Progenitor cell of endocrine pancreas (in vitro differentiated cells): ENCODE measurements at places on chromosomes 11 and 22.

DNA sequence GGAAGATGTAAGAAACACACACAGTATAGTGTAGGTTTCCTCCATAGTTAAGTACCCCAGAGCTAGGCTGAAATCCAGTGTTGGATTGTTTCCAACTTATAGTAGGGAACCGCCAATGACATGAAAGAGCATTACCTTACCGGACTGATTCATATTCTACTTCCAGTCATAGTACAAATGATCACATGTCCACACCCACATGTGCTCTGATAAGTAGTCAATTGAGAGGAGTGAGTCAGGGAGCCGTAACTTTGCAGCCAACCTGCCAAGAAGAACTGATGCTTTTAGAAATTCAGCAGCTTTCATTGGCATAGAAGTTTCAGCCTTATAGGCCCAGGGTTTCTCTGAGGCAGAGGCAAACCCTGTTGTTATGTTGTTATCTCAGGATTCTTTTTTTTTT lies 240.6 kb downstream of the ETS1 start:
- no peak for DNase-seq

GRCh38 chr11:28951191-28951590 lies 843.0 kb downstream of the METTL15 start:
- DNase-seq = no peak

DNA sequence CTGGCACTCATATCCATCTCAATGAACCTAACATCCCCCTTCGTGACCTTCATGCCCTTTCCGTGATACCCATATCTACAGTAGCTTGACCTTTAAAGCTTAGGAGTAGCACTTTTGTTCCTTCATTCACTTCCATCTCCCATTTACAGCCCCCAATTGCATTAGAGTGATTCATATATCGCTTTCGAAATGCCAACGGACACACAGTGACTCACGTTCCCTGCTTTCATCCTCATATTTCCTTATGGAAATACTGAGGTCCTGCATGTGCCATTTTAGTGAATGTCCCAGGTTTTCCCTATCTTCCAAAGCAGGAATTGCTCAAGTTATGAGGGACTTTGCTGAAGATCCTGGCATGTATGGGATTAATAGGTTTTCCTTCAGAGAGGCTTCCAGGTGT lies 44.3 kb upstream of the CEP126 start:
- no peak for DNase-seq

- no peak for DNase-seq
These were observed 33.5 kb upstream of the GAL start for GRCh38 chr11:68650801-68651200.

DNA sequence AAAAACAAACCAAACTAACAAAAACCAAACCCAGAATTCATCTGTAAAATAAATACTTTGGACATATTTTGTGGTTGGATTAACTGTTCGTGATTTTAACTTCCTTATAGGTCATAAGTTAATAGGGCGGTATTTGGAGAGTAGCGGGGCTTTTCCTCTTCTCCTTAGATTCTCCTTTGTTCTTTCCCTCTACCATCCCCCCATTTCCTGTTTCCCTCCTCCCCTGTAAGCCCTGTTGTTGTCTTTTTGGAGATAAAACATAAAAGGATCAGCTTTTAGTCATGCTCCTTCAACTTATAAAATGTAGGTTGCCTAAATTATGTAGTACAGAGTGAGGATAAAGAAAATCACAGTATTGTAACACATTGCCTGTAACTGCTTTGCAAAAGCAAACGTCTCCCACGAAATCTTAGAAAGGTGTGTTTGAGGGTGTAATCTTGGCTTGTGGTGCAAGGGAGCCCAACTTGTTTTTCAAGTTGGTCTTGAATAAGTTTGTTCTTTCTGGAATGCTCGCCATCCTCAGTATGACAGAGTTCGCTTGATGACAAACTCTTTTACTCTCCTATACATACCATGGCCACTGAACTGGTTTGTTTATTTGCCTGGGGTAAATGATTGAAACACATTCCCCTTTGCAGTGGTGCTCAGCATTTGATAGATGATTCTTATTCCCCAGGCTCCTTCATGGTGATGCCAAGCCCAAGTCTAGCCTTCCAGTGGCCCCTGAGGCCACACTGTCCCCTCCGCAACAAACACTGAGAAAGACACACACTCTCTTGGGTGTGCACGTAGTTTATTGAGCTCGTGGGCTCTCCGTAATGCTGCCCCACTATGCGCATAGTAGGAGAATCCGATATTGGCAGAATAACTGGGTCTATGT lies 49.4 kb downstream of the TEAD1 start:
- DNase-seq = no peak

DNA sequence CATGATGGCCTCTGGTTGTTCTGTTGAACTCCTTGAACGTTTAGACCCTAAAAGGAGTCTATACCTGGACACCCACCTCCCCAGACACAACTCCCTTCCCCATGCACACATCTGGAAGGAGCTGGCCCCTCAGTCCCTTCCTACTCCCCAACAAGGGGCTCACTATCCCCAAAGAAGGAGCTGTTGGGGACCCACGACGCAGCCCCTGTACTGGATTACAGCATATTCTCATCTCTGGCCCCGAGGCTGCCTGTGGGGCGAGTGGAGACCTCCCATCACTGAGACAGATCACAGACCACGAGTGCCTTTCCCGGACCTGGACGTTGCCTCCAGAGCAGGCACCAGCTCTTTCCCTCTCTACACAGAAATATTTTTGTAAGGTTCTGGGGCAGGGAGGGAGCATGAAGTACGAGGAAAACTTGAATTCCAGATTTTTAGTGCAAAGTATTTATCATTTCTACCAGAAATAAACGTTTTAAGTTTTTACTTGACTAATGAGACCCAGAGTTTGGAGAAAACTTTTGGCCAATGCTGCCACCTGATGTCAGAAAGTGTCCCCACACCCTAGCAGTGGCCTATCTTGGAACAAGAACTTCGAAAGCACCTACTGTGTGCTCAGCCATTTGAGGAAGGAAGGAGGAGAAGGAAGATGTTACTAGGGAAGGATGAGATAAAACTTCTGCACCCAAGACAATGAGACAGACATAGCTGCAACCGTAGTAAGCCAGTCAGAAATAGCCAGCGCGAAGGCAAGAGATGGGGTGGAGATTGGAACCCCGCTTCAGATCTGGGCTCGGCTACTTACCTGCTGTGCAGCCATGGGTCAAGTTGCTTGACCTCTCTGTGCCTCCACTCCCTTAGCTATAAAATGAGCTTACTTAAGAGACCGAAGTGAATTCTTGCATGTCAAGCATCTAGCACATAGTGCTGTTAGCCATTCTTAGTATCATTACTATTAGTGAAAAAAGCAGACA lies 10.2 kb upstream of the POU2F3 start:
- no peak for DNase-seq

- DNase-seq = no peak
These were observed 23.6 kb downstream of the DUSP8 start for GRCh38 chr11:1548221-1549070.

DNA sequence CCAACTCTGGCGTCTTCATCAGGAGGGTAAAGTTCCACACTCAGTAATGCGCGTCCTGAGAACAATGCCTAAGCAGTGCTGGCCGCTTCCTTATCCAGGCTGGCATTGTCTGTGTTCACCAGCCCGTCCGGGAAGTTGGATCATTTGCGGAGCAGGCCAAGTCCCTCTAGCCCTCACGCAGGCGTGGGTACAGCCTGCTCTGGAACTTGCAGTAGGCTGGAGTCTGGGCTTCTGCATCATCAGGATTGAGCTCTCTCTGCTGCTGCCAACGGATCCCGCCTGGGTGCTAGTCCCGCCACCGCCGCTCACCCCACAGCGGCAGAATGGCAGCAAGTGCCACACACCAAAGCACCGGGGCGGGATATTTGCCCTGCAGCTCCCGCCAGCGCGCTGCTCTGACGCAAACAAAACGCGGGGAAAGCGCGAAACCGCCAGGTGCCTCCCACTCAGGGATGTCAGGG lies 29.0 kb downstream of the GLYATL1 start:
- DNase-seq = no peak

GRCh38 chr11:63369165-63369970 lies at the start of gene SLC22A9:
TSS of gene SLC22A9 (plus strand) at chr11:63369785. CDS start at chr11:63370057, 272 bp downstream.
- DNase-seq = no peak

- DNase-seq = no peak
These were observed 10.1 kb downstream of the TEAD1 start for GRCh38 chr11:12684315-12684714.

- no peak for DNase-seq
These were observed 25.9 kb downstream of the PHLDB1 start for GRCh38 chr11:118633319-118633690.

GRCh38 chr22:27028093-27028492 lies 370.7 kb downstream of the MIAT start:
- no peak for DNase-seq

GRCh38 chr11:85627332-85627997 lies at the start of gene DLG2:
TSS of gene DLG2 (minus strand) at chr11:85627344.
- DNase-seq = no peak
